Epithelial cell of alveolus of lung (primary cell): ENCODE measurements at places on chromosomes 13 and 19. TPM values are rescaled to one million over a fixed set of nuclear protein-coding genes. Genes with fewer than 3 reads are reported as not detected.

ZSCAN4 gene
- total RNA-seq, result not detected in 2 replicates

ZNF229 gene
- total RNA-seq, result 5.7 and 6.5 TPM in 2 replicates

STARD13 gene
- total RNA-seq, result 20.3 and 32.9 TPM in 2 replicates

DNAJC15 gene
- total RNA-seq, result 11.3 and 23.5 TPM in 2 replicates

FAM216B gene
- total RNA-seq, result 0.16 TPM in 1 of 2 replicates, not detected in the other

CEACAM6 gene
- not detected in 2 replicates for total RNA-seq

ZFP36 gene
- total RNA-seq, result 19.8 and 64.4 TPM in 2 replicates

KLK2 gene
- total RNA-seq, result not detected in 2 replicates

LGALS7B gene
- not detected in 2 replicates for total RNA-seq

ADGRE2 gene
- 5.2 and 6.1 TPM in 2 replicates for total RNA-seq

TMEM221 gene
- 0.13 and 0.64 TPM in 2 replicates for total RNA-seq

ZNF793 gene
- 0.65 and 0.96 TPM in 2 replicates for total RNA-seq
